Effector CD4-positive, alpha-beta T cell (primary cell): ENCODE measurements at places on chromosomes 12 and 14.

GRCh38 chr12:12381982-12382381 is 25.1 kb downstream of the BORCS5 start:
- DNase-seq: no peak

- DNase-seq: no peak
Observed at GRCh38 chr12:21065845-21066244, 65.1 kb upstream of the SLCO1B1 start.

DNA sequence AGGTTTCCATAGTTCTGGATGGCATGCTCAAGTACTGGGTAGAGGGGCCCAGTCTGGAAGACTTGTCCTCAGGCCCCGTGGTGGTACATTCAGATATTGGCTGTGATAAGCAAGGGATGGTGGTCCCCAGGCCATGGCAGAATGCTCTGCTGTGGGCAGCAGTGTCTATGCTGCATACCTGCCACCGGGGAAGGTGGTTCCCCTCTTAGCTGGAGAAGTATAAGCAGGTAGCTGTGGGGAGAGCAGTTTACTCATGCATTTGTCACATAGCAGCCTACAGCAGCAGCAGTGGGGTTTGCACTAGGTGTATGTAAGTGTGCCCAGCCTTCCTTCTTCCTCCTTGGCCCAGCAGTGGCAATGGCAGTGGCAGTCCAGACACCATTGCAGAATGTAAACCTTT is 69.3 kb upstream of the ADAMTS20 start:
- DNase-seq: no peak

DNA sequence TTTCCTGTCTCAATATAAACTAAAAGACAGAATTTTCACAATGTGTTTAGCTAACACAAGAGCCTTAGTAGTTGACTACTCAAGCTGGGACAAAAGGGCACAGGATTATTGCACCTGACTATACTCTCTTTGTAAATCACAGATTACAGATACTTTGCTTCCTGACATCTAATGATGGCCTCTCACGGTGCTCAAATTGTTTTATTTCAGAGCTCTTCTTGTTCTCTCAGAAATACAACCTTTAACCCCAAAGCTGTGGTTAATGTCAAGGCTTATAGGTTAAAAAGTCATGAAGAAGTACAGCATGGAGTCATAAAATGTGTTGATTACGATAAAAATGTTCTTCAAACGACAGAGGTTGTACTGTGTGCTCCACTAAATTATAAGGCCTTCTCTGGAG is 89.9 kb upstream of the CPNE8 start:
- no peak for DNase-seq

DNA sequence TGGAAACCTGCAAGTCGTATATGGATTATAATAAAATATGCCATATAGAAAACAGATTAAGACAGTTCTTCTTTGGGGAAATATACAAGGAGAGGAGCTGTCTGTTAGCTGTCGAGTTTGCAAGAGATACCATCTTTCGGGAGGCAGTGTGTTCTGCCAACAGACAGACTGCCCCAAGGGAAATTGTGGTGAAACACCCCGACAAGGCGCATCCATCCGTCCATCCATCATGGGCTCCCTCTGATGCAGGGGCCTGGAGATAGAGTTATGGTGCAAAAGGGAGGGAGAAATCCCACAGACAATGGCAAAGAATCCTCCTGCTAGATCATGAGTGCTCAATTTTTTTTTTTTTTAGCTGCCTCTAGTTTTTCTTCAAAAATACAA is 156.3 kb downstream of the DPF3 start:
- no peak for DNase-seq

DNA sequence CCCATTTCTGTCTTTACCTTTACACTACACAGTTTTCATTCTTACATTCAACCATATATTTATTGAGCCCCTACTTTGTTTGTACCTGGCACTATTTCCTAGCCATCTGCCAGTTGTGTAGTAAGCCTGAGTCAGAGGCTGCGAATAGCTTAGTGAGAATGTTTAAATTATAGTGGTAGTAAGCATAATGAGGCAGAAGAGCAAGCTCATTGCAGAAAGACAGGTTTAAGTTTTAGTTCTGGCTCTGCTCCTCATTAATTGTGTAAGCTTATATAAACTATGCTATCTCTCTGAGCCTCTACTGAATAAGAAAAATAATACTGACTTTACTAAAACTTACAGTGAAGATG is 123.5 kb downstream of the NAV3 start:
- DNase-seq: no peak

GRCh38 chr12:25755971-25756260 is 202.6 kb upstream of the RASSF8 start:
- DNase-seq: no peak

- no peak for DNase-seq
Observed at GRCh38 chr12:121297435-121297991, 1.0 kb upstream of the CAMKK2 start.

- DNase-seq: no peak
Observed at GRCh38 chr12:1367331-1368291, 226.8 kb downstream of the FBXL14 start.
